ENCODE measurements at places on chromosomes 5 and 9.

DNA sequence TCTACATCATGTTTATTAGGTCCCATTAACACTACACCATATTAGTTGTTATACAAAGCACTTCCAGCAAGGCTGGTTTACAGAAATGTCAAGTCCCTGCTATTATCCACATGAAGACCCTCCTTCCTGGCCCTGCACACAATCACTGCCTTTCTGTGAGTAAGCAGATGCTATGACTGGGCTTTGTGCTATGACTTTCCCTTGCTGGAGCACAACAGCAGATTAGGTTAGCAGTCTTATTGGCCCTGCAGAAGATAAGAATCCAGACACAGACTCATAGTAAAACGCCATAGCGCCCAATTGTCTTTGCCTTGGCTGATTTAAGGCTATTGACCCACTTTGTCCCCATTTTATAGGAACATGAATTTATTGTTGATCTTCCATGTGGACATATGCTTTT, 228.9 kb upstream of the ACTBL2 start:
- DNase-seq, result no peak

DNA sequence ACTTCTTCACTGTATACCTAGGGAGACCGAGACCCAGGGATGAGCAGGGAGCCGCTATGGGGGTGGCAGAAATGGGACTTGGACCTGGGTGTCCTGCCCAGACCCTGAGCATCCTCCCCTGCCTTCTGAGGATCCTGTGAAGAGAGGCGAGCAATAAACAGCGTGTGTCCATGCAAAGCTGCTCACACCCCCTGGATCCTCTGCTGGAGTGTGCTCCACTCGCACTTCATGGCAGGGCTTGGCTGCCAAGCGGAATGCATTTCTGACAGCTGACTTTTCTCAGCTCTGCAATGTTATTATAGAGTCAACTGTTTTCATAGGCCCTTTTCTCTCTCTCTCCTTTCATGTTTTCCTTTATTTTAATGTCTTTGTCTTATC, 31.0 kb upstream of the ALDH1B1 start:
- no peak for DNase-seq

DNA sequence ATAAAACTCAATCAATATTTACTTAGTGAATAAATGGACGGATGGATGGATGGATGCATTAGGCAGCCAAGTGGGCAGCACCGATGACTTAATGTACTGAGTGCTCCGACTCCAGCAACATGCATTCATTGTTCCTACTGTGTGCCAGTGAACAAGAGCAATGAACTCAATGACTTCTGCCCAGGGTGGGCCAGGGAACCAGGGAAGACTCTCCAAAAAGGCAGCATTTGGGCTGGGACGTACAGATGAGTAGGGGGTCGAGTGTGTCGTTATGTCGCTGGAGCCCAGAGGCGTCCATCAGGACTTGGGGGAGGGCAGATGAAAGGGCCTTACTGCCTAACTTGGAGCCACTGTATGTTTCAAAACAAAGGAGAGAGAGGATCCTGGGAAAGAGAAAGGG, 126.4 kb downstream of the KCNIP1 start:
- no peak for DNase-seq

GRCh38 chr9:83313781-83314180, 224.4 kb downstream of the FRMD3 start:
- no peak for DNase-seq

GRCh38 chr5:122192497-122193496, 63.5 kb downstream of the ZNF474 start:
- DNase-seq, result no peak

DNA sequence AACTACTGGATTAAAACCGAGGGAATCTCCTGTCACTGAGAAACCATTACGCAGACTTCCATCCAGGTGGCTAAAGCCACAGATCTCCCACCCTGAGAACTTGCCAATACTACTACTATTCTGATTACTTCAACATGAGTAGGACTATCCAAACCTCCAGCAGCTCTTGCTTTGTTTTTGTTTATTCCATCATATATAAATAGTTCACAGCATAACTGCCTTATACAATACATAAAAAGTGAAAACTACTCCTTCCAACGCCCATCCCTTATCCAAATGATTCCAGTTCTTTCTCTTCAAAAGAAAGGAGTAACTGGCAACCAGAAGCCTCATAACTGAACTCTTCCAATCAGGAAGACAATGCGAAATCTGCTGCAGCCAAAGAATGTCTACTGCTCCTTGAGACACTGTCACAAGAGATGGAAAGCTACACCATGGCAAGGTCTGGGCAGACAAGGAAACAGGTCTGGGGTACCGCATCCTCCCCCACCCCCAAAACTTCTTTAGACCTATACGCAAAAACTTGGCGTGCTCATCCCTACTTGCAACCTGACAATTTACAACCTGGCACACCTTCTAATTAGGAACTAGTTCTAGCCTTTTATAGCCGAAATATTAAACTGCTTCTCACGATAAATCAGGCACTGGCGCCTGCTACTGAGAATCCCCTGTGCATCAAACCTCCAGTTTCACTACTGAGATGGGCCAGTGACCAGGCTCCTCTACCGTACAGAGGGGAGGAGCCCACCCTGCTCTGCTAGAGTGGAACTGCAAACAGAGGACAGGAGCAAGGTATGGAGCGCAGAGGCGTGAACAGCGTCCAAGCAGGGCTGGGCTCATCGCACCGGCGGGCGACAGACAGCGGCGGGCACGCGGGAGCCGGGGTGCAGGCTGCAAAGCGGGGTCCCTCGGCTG, 986 bp downstream of the PLPP1 start:
- no peak for DNase-seq

GRCh38 chr5:107514305-107514704, 156.4 kb downstream of the EFNA5 start:
- DNase-seq, result no peak

- DNase-seq, result no peak
Measured at GRCh38 chr9:77748214-77748772, 100.2 kb upstream of the GNA14 start.

GRCh38 chr9:129385211-129385934, 207.3 kb upstream of the IER5L start:
- DNase-seq, result no peak

DNA sequence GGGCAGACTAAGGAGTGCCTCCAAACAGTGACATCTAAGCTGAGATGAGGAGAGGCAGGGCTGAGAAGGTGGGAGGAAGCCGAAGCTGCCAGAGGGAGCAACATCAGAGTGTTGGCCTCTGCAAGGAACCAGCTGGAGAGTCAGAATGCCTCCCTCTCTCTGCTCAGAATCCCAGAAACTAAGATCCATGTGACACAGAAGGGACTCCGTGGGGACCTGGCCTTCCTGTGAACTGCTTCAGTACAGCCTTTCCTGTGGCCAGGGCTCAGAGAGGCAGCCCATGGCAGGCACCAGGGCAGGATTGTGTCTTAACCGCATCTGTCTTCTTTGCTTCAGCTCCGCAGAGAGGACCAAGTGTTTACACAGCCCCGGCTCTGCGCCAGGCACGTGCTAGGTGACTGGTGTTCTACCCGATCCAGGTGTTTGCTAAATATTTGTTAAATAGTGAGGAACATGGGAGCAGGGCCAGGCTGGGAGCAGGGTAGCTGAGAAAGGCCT, 33.5 kb downstream of the KCNMB1 start:
- DNase-seq, result no peak

DNA sequence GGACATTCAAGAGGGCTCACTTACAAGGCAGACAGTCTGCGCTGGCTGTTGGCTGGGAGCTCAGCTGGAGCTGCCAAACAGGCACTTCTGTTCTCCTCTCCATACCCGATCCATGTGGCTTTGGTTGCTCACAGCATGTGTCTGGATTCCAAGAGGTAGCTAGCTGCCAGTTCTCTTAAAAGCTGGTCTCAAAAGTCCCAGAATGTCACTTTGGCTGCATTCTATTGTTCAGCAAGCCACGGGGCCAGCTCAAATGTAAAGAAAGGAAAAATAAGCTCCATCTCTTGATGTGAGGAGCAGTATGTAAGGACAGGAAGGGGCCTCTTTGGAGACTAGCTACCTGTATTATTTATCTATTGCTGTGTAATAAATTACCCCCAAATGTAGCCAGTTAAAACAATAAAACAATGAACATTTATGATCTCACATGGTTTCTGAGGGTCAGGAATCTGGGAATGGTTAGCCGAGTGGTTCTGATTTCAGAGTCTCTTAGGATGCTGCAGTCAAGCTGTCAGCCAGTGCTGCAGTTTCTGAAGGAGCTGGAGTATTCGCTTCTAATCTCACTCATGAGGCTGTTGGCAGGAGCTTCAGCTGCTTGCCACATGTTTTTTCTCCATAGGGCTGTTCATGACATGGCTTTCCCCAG, 112.7 kb upstream of the CLINT1 start:
- no peak for DNase-seq

GRCh38 chr5:81553567-81554212, 159.8 kb upstream of the ACOT12 start:
- no peak for DNase-seq

DNA sequence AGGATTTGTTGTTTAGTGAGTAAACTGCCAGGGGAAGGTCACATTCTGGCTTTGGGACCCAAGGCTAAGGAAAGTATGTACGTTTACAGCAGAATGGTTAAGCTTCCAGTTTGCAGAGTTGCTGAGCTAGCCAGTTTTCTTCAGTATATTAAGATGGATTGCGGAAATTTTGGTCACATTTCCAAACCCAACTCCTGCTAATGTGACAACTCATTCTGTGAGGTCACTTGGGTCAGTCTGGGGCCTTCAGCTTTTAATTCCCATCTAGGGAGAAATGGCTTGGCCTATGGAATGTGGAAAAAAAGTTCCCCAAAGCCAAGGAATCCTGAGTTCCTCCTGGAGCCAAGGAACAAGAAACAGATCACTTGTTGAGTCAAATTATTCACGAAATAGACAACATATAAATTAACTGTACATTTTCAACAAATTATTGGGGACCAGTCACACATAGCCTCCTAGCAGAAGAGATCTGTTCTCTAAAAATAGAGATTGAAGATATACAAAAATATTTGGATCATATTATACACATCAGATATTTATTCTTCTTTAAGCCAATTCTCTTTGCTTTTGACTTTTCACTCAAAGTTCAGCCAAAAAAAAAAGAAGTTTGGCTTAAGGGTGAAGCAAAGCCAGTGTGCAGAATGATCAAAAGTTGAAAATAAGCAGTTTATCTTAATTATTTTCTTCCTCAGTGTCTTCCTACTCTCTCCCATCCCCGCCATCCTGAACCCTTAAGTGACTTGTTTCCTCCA, 8.8 kb downstream of the KCNV2 start:
- DNase-seq, result no peak

GRCh38 chr9:118529624-118530214, 825.5 kb downstream of the TLR4 start:
- no peak for DNase-seq

DNA sequence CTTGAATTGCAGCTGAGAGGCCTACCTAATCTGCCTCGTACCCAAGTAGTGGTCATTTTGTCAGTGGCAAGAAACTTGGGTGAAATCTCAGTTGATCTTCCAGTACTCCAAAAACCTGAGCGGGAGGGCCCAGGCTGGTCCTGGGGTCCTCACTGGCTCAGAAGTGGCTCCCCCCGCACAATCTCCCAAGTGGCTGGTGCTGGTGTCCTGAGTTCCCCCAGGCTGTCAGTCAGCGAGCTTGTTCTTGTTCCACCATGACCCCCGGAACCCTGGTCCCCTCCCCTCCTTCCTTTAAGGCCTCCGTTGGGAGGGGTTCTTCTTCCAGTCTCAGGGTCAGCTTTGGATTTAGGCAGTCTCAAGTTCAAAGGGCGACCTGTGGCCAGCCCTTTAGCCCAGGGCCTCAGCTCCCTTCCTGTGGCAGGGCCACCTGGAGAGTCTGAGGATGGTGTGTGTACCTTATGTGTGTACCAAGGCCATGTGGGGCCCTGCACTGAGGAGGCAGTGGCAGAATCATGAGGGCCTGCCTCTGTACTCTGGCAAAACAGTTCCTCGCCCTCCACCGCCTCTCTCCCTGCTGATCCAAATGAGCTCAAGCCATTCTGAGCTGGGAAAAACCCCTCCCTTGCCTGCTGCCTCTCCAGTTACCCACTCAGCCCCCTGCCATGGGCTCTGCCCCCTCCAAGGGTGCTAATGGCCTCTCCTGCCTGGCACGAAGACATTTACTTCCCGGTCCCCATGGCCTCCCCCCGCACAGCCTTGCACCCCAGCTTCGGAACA, 4.5 kb upstream of the DBN1 start:
- DNase-seq, result no peak

DNA sequence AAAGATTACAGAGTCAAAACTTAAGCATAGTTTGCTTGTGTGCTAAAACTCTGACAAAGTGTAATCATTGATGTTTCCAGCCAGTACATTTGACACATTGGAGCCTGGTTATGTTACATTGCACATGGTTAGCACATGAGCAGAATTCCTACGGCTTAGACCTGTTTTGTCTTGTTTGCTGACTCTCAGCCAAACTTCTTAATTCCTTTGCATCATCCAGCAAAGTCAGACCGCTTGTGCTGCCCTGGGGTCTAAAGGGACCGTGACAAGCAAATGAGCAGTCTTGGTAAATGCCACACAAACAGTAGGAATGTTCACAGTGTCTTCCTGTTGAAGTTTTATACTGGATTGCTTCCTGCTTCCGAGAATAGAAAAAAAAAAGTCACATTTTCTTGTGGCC, 72.0 kb upstream of the ENTREP1 start:
- no peak for DNase-seq

DNA sequence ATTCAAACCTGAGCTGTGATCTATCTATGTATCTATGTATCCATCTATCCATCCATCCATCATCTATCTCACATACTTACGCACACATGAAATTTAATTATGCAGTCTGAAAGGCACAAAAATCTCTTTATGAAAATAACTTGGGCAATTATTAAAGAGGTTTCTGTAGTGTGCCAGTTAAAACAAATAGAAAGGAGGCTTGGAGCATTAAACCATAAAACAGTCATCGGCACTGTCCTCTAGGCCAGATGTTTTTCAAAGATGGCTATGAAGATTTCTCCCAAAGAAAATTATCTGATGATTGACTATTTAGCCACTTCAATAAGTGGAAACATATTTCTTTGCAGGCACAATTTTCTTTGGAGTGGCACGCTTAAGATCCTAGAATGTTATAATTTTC, 392.5 kb upstream of the RPS23 start:
- DNase-seq, result no peak

DNA sequence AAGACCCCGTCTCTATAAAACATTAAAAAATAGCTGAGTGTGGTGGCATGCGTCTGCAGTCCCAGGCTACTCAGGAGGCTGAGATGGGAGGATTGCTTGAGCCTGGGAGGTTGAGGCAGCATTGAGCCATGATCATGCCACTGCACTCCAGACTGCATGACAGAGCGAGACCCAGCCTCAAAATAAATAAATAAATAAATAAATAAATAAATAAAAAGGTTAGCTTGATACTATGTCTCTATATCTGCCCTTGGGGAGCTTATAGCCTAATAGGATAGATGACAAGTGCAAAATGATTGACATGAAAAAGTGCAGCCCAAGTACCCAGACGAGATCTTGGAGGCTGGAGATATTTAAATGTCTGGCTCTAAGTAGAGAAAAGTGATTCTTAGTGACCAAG, 122.6 kb downstream of the PDE4D start:
- DNase-seq, result no peak

DNA sequence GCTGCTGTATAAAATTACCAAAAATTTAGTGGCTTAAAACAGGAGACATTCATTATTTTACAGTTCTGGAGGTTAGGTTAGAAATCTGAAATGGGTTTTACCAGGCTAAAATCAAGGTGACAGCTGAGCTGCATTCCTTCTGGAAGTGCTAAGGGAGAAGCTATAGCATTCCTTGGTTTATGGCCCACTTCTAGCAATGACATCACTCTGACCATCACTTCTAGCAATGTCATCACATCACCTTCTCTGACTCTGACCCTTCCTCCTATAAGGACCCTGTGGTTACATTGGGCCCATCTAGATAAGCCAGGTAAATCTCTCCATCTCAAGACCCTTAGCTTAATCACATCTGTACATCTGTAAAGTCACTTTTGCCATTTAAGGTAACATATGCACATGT, 366.1 kb downstream of the EFNA5 start:
- DNase-seq, result no peak

GRCh38 chr5:95779611-95780010, 42.9 kb downstream of the GLRX start:
- no peak for DNase-seq
